Neural progenitor cell (in vitro differentiated cells): ENCODE measurements at places on chromosomes 6 and 20. TPM values are rescaled to one million over a fixed set of nuclear protein-coding genes. Genes with fewer than 3 reads are reported as not detected.

DNA sequence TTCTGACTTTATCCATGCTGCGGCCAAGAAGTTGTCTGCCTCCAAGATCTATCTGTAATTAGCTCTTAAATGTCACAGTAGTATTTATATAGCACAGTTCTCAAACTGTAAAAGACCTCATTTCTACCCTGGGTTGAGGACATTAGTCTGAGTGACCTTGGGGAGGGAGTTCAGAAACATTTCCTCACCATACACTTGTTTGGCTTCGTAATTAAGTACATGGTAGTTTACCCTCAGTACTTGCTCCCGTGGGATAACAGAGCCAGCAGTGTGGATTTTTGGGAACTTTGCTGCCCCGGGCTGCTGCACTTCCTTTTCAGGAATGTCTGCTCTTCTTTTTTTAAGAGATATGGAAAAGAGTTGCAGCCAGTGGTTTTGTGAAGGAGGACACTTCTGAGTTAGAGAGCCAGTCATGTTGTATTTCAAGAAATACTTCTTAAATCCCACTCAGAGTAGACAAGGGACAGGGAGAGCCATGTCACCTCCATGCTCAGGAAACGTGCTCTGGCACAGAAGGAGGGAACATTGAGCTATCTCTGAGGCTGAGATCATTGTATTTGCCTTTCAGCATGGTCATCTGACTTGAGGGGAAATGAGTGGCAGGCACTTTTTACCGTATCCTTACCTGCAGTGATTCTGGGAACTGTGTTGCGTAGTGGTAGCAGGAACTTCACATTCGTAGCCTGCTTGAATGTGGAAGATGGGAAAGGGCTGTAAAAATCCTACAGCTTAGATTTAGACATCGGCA is 33.6 kb downstream of the RPRD1B start:
- H3K27ac ChIP-seq = no peak overlapping the region
- no peak for DNase-seq
- no peaks in the 10 kb centered on the region for H3K36me3 ChIP-seq
- no peaks in the 10 kb centered on the region for H3K27me3 ChIP-seq
- H3K4me1 ChIP-seq = no peaks in the 10 kb centered on the region

GRCh38 chr6:124714728-124715127 is 247.5 kb upstream of the RNF217 start:
- no peak overlapping the region for H3K4me3 ChIP-seq
- no peaks in the 10 kb centered on the region for H3K27me3 ChIP-seq
- H3K4me1 ChIP-seq = no peaks in the 10 kb centered on the region
- H3K27ac ChIP-seq = no peak overlapping the region
- H3K36me3 ChIP-seq = no peaks in the 10 kb centered on the region

- H3K27ac ChIP-seq = no peak overlapping the region
- H3K27me3 ChIP-seq = no peaks in the 10 kb centered on the region
- H3K4me1 ChIP-seq = peaks cover 58% of the 10 kb centered on the region
- H3K36me3 ChIP-seq = no peaks in the 10 kb centered on the region
Observed at GRCh38 chr6:43860285-43860684, 90.3 kb downstream of the VEGFA start.

Gene EFCAB8
- total RNA-seq = not detected in 2 replicates

Gene GUCA1A
- 1.9 and 3.4 TPM in 2 replicates for total RNA-seq
